Dorsolateral prefrontal cortex (tissue), 122 donors: ENCODE measurements at places on chromosomes 5 and 9.

DNA sequence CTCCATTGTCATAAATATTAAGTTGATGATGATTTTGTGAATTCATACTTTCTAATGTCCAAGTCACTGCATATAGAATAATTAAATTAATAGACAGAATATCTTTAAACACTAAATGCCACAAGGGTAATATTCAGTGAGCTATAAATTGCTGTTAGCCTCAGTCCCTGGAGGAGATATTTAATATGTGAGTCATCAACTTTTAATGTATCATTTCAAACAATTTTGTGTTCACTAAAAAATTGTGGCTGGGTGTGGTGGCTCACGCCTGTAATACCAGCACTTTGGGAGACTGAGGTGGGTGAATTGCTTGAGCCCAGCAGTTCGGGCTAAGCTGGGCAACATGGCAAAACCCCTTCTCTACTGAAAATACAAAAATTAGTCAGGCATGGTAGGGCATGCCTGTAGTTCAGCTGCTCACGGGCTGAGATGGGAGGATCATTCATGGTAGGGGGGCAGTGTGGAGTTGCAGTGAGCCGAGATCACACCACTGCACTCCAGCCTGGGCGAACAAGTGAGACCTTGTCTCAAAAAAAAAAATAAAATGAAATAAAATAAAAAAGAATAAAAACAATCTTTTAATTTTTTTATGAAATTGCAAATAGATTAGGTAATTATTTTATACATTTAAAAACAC lies 717.3 kb upstream of the CHD1 start:
- DNase-seq, result no peak

GRCh38 chr5:68435611-68436010 lies 220.1 kb downstream of the PIK3R1 start:
- no peak for DNase-seq

DNA sequence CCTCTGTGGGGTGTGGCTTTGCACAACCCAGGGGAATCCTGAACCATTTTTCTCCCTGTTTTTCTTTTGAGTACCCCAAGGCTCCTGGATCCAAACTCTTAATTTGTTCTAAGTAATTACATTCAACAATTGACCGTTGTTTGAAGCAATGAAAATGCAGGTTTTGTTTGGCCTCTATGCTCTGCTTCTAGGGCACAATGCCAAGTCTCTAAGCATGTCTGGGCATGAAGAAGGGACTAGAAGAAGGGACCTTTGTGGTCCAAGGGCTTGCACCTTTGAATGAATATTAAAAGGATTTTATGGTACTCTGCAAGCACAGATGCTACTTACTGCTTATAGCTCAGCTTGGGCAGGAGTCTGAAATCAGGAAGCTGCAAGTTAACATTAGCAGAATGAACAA lies 6.6 kb upstream of the ENC1 start:
- DNase-seq, result no peak

GRCh38 chr5:143896516-143896915 lies 84.6 kb downstream of the HMHB1 start:
- no peak for DNase-seq
